Karpas-422 (cell line): ENCODE measurements at places on chromosomes 16 and 17. TPM values are rescaled to one million over a fixed set of nuclear protein-coding genes. Genes with fewer than 3 reads are reported as not detected.

CCL7 gene
- not detected in 2 replicates for total RNA-seq

DNA sequence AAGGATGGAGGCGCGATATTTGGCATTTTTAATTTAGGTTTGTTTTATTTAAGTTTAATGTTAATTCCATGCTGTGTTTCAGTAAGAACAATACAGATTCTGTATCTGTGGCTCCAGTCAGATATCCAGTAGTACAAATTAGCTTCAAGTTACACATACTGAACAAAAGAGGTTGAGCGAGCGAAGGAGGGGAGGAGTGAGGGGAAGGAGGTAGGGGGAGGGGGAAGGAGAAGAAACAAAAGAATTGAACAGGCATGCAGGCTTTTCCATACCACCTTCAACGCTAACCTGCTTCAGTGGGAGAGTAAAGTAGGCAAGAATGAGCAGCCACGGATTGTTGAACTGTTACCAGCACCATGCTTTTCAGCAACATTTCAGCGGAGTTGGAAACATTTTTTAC is 55.5 kb downstream of the YWHAE start:
- no peak for DNase-seq

DNA sequence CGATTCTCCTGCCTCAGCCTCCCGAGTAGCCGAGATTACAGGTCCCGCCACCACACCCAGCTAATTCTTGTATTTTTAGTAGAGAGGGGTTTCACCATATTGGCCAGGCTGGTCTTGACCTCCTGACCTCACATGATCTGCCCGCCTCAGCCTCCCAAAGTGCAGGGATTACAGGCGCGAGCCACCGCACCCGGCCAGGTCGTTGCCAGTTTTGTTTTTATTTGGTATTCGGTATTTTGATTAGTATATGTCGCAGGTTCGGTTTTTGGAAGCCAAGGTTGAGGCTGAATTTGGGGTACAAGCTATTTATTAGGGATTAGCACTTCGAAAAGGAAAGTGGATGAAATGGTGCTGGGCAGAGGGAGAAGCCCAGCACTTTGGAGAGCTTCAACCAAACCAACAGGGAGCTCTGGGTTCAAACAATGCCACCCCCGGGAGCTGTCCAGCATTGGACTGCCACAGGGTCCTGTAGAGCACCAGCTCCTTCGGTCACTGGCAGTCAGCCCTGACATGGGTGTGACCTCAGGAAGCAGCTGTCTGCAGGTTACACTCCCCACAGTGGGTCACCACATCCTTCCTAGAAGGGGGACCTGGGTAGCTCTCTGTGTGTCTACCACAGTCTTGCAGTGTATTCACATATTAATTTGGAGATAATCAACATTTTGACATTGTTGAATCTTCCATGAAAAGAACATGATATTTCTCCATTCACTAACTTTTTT is 1.5 kb upstream of the CLEC10A start:
- DNase-seq: no peak

- DNase-seq: no peak
These were observed 47.5 kb downstream of the OR1D5 start for GRCh38 chr17:3015890-3016289.
